ENCODE measurements at places on chromosomes 5 and 9.

DNA sequence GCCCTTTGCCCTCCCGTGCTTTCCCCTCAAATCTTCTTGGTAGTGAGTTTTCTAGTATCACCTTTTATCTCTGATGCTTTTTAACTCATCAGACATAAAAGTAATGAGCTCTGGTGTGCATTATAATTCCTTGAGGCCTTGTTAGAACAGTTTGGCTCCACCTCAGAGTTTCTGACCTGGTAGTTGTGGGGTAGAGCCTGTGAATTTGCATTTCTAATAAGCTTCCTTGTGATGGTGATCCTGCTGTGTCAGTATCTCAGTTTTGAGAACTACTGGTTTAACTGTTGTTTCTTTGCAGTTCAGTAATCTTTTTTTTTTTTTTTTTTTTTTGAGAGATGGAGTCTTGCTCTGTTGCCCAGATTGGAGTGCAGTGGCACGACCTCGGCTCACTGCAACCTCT, 31.1 kb downstream of the UBE2D2 start:
- DNase-seq, result no peak

GRCh38 chr9:133186736-133187135, 22.3 kb downstream of the OBP2B start:
- no peak for DNase-seq

GRCh38 chr9:123357743-123358059, 1.7 kb downstream of the CRB2 start:
- no peak for DNase-seq

DNA sequence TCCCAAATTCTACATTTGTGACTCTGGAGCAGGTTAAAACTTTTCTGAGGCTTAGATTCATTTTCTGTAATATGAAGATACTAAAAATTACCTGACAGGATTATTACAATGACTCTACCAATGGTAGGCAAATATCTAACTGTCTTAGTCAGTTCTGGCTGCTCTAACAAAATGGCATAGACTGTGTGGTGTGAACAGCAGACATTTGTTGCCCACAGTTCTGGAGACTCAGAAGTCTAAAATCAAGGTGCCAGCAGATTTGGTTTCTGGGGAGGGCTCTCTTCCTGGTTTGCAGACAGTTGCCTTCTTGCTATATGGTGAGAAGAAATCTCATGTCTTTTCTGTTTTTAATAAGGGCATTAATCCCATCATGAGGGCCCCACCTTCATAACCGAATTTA, 245.1 kb downstream of the MAST4 start:
- DNase-seq, result no peak

DNA sequence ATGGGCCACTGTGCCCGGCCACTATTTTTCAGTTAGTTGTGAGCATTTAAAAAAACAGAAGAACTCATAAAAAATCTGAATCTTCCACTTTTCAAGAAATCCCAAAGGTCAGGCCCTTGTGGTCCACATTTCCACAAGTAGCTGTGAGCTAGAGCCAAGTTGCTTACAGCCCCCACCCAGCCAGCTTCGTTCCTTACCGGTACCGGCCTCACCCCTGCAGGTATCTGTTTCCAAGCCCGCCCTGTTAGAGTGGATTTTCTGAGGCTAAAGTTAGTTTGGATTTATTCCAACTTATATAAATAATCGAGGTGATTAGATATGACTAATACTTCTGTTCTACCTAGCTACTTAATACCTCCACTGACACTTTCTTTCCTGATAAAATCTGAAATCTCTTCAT, 81.0 kb downstream of the F2RL2 start:
- no peak for DNase-seq

Measured in RPMI7951 (cell line).